Fibroblast of lung (primary cell): ENCODE measurements at places on chromosomes 6 and 20.

- DNase-seq, result peak; percentile 40
Measured at GRCh38 chr6:92647630-92648029, 771.7 kb downstream of the EPHA7 start.

GRCh38 chr20:32440069-32440757, 82.1 kb downstream of the ASXL1 start:
- no peak for DNase-seq

DNA sequence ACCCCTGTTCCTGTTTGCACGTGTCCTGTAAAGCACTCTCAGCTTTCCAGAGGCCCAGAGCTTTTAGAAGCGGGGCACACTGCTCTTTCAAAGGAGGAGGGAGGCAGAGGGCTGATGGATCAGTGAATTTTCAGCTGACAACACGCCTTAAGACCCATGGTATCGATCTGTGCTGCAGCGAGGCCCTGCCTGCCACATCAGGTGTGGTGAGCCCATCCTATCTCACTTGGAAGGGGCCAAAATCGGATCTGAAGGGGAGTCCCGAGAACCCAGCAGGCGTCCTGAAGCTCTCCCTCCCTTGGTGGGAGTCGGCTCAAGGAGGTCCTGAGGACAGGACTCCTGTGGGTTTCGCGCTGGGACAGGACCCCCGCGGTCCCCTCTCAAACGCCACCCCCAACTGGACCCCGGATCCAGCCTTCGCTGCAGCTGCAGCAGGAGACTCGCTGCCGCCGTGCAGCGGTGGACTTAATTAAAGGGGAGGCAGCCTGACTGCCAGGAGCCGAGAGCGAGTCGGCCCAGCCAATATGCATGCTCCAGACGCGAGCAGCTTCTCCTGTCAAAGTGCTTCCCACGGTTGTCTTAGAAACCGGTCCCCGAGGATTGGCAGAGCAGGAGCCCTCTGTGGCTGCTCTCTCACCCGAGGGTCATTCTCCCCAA, 580.0 kb upstream of the ZNF337 start:
- DNase-seq, result peak; percentile 30

- no peak for DNase-seq
Measured at GRCh38 chr6:2697291-2697690, 53.4 kb downstream of the MYLK4 start.

GRCh38 chr6:102853249-102853955, 1459.9 kb downstream of the GRIK2 start:
- DNase-seq, result no peak

DNA sequence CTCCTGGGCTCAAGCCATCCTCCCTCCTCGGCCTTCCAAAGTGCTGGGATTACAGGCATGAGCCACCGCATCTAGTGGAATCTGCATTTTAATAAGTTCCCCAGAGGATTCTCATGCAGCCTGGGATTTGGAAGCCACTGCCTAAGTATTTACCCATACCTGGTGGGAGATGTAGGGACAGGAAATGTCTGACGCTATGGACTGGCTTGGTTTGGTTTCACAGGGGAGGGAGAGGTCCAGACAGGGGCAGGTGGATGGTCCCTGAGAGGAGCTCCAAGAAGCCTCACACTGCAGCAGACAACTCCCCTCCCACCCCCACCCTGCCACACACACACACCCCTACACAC, 4.4 kb downstream of the VSTM2L start:
- DNase-seq, result no peak

GRCh38 chr6:17107863-17108262, 6.0 kb downstream of the STMND1 start:
- no peak for DNase-seq

GRCh38 chr6:127510876-127511275, 8.3 kb downstream of the MTCL3 start:
- no peak for DNase-seq

- no peak for DNase-seq
Measured at GRCh38 chr20:20084296-20084752, 32.0 kb downstream of the CFAP61 start.

DNA sequence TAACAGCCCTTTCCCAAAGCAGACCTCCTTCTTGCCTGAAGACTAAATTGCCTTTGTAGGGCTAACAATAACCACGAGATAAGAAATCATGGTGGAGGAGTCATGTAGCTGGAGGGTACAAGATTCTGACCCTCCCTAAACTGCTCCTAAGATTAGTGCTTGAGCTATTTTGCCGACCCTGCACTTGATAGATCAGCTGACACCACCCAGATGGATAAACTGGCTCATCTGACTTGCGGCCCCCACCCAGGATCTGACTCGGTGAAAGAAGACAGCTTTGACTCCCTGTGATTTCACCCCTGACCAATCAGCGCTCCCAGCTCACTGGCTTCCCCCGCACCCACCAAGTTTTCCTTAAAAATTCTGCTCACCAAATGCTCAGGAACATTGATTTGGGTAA, 57.6 kb upstream of the UNC93A start:
- no peak for DNase-seq

GRCh38 chr6:169213814-169214520, 39.7 kb downstream of the THBS2 start:
- no peak for DNase-seq

GRCh38 chr6:134875367-134875766, 74.5 kb downstream of the ALDH8A1 start:
- DNase-seq, result peak; percentile 82

DNA sequence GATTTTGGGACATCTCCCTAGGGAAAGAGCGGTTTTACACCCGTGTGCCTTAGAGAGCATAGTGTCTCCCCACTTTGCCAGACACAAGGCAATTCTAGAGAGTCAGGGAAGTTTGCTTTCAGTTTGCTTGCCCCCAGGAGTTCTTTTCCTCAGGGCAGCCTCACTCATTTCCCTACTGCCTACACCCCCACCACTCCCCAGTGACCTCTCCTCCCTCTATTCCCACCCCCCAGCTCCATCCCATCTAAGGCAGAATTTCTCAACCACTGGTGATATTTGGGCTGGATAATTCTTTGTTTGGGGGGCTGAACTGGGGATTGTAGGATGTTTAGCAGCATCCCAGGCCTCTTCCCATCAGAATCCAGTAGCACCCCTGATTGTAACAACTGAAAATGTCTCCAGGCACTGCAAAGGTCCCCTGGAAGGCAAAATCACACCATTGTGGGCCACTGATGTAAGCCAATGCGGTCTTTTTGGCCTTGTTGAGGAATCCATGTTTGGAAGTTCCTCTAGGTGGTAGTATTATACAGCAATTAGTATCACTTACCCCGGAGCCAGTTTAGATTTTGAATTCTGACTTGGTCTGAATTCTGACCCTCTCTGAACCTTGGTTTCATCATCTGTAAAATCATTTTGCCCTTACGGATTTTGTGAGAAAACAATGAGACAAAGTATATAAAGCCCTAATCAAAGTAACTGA, 1.3 kb downstream of the EPPIN start:
- peak; percentile 26 for DNase-seq

DNA sequence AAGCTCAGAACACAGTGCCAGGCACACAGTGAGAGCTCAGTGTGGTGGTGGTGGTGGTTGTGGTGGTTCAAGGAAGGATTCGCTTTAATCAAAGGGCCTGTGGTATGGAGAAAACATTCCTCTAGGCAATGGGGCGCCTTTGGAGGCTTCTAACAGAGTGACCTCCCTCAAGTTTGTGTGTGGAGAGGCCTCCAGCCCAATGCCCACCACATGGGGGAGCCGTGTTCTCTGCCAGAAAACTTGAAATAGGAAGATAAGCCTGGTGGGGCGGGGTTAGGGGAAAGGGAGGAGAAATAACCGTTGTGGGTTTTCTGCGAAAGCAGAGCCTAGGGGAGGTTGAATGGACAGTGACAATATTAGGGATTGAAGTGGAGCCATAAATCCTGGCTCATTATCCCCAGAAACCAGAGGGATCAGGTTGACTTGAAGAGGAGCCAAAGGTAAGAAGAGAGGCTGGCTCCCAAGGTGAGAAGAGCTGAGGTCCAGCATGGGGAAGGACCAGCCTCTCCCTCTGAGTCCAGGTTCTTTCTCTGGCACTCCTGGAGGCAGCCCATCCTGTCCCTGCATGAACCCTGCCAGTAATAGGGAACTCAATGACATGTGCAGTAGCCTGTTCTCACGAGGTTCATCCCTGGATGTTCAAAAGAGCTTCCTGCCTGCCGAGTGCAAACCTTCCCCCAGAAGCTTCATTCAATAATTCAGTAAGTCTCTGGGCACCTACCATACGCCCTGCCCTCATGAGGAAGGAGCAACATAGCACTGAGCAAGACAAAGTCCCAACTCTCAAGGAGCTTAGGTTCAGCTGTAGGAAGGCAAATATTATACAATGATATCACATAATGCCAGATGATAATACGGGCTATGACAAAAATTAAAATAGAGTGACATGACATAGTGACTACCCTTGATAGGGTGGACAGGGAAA, 51.4 kb downstream of the TGM2 start:
- DNase-seq, result peak; percentile 26

GRCh38 chr6:141641406-141641805, 491.3 kb upstream of the GJE1 start:
- peak; percentile 9 for DNase-seq

DNA sequence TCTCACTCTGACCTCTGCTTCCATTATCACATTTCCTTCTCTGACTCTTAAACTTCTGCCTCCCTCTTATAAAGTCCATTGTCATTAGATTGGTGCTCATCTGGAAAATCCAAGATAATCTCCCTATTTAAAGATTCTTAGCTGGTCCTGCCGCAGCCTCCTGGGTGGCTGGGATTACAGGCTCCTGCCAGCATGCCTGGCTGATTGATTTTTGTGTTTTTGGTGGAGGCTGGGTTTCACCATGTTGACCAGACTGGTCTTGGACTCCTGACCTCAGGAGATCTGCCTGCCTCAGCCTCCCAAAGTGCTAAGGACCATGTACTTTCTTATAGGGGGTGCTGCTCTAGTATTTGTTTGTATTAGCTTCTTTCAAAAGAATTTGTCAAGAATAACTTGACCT, 5.3 kb upstream of the RPF2 start:
- no peak for DNase-seq

- DNase-seq, result no peak
Measured at GRCh38 chr20:37896932-37897548, 5.9 kb upstream of the VSTM2L start.

DNA sequence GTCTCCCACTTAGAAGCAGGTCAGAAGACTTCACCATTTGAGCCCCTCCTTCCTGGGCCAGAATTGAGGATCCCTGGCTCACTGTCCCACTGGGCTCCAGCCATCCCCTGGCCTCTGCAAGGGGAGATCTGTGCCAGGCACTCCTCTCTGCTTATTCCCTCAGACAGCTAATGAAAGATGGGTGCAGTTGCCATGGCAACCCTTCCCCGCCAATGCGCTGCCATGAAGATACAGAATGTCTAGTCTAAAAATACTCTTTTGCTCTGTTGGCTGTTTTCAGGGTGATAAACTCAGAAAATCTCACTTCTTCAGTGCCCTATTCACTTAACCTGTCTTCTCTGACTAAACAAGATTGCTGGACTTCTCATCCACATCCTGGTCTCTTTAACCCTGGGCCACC, 13.6 kb upstream of the TTLL2 start:
- DNase-seq, result no peak

GRCh38 chr6:22119500-22119899, 177.3 kb downstream of the PRL start:
- DNase-seq, result no peak

GRCh38 chr20:38545771-38546170, 35.2 kb upstream of the ADIG start:
- no peak for DNase-seq

DNA sequence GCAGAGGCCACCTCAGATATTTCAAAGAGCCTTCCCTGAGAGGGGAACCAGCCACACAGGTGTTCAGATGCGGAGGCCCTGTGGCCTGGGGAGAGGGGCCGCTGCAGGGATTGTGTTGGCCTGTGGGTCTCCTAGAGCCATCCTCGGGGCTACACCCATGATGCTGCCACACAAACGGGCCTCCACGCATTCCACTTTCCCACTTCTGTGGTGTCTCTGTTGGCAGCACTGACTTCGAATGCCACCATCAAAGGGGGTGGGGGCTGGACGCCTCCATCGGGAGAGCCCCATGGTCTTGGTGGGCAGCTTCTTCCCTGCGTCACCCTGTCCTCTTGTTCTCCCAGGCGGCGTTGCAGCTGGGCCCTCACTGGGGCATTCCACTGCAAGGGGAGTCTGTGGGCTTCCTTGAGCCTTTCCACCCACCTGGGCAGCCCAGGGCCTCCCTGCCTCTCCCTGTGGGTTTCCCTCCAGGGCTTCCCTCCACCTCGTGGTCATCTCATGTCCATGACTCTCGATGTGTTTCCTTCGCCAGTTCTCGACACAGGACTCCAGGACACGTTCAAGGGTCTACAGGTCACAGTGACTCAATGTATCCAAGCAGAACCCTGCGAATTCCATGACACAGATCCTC, 145.5 kb downstream of the ERMARD start:
- no peak for DNase-seq
